Fibroblast of pulmonary artery (primary cell): ENCODE measurements at places on chromosomes 1 and 21.

DNA sequence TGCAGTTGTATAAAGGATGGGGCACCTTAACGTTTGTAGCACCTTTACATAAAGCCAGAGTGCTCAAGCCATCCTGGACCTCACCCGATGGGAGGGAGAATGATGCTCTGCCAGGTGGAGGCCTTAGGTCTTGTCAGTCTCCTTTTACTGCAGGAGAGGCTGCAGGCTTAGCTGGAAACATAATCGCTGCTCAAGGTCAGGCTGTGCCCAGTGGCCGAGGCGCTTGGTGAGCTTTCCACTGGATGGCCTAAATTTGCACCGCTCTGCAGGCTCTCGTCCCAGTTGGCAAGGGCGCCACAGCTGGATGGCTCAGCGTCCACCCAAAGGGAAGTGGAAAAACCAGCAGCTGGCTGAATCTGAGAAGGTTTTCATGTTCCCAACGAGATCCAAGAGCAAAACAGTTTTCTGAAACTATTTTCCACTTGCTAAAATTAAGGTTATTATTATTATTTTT, 438.9 kb downstream of the CAMTA1 start:
- DNase-seq: no peak

DNA sequence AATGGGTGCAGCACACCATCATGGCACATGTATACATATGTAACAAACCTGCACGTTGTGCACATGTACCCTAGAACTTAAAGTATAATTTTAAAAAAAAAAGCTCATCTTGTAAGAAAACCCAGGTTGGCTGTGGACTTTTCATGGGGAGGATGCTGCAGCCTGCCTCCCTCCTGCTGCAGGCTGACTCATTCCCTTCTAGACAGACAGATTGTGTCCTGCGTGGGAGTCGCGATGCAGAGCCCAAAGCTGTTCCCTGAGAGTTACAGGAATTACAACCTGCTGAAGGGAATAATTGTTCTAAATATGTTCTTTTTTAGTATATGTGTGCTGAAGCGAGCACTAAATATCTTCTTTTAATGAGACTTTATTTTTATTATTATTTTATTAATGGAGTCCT, 93.2 kb downstream of the TBX19 start:
- peak; percentile 62 for DNase-seq

GRCh38 chr1:212613440-212614335, 5.1 kb downstream of the ATF3 start:
- DNase-seq: no peak

GRCh38 chr1:96240438-96240837, 481.1 kb upstream of the PTBP2 start:
- DNase-seq: no peak

GRCh38 chr1:68268896-68269483, 36.7 kb upstream of the WLS start:
- DNase-seq: no peak

DNA sequence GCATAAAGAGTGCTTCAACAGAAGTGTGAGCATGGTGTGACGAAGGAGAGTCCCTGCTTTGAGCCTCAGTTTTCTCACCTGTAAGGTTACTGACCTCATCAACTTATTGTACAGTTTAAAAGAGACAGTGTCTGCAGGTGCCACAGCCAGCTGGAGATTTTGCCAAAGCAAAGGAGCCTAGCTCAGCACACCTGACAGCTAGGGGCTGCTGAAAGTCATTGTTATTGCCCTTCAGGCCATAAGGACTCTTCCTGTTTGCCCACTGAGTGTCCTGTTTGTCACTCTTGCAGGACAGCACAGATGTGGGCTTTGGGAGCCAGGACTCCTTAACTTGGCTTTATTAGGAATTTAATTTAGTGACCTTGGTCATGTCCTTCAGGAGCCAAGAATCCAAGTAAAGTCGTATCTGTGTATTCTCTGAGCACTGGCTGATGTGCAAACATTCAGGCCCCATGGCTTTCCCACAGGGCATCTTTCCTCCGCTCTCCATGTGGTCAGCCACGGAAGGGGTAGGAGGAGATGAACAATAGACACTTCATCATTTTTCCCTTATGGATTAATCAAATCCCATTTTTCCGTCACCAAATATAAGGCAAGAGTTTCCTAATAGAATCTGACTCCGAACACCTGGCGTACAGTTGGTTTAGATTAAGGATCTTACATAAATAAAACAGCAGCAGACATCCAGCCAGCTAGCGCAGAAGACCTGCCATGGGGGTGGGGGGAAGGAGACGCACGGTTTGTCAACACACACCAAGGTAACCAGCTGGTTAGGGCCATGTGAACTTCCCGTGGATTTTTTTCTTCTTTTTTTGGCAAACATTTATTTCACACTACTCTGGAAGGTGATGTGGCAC, 43.1 kb upstream of the KANK4 start:
- DNase-seq: no peak

GRCh38 chr1:10280439-10281350, 70.3 kb downstream of the KIF1B start:
- DNase-seq: no peak

DNA sequence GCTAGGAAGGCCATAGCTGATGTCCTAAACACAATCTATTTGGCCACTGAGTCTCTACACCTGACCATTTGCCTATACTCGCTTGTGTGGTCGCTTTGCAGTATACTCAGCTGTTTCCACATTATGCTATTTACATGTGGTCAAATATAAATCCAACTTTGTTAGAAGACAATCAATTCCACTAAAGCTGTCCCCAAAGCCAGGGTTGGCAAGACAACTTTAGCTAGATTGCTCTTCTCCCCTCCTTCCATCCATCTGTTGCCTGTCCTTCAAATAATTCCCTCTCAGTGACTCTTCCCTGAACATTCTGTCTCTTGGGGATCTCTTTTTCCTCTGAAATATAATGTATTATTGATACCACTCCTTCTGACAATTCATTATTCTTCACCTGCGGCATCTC, 30.1 kb downstream of the AVPR1B start:
- no peak for DNase-seq

- DNase-seq: peak; percentile 70
Measured at GRCh38 chr1:150577557-150578271, 1.7 kb downstream of the MCL1 start.

DNA sequence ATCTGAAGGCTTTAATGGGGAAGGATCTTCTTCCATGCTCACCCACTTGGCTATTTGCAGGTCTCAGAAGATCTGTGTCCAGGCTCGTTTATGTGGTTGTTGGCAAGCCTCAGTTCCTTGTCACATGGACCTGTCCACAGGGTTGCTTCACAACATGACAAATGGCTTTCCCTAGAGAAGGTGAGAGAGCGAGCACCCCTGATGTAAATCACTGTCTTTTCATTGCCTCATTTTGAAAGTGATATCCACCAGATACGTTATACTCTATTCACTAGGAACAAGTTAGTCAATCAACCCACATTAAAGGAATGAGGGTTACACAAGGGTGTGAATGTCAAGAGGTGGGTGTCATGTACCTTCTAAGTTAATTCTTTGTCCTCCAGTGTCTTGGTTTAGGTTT, 433.3 kb downstream of the RPS6KC1 start:
- DNase-seq: no peak

DNA sequence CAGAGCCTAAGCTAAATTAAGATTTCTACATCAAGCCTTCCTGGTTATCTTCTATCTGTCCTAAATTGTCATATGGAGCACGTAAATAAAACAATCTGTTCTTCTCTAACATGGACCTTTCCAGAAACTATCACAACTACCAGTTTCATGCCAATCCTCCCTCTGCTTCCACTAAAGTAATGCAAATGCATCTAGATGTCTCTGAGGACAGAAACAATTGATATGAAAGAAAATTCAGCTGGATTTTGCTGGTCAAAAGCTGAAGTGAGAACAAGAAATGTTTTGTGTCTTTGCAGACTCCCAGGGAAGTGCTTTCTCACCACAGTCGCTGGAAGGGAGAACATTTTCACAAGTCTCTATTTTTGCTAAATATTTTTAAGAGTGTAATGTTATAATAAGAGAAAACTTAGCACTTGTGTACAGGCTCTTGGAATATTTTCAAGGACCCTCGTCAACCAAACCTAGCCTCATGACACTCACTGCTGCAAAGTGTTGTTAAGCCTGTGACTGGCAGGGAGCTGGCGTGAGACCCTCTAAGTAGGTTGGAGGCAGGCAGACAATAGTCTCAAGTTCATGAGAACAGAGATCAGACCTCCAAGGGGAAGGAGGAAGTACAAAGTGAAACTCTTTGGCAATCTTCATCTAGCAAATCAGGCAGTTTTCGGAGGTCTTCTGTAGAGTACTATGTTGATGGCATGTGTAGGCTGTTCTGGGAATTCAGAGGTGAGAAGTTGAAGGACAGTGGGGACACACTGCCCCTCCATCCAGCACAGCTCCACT, 38.8 kb downstream of the DNASE2B start:
- no peak for DNase-seq

- DNase-seq: no peak
Measured at GRCh38 chr1:57908147-57908890, 484.5 kb upstream of the DAB1 start.

GRCh38 chr1:209435654-209436566, 147.6 kb upstream of the CAMK1G start:
- DNase-seq: peak; percentile 81

DNA sequence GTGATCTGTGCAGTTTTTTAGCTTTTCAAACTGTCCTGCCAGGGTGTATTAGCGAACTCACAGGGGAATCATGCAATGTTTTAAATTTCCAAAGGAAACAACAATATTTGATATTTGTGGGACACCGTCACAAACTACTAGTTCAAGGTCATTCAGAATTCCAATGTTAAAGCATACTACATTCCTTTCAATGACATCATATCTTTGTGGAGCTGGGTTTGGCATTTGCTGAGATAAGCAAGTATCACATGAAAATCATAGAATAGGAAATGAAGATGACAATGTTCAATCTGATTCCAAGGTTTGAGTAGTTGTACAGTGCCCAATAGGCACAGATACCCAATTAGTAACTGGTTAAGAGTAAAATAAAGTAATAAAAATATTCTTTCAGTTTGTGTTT, 35.6 kb downstream of the NUF2 start:
- DNase-seq: peak; percentile 56

DNA sequence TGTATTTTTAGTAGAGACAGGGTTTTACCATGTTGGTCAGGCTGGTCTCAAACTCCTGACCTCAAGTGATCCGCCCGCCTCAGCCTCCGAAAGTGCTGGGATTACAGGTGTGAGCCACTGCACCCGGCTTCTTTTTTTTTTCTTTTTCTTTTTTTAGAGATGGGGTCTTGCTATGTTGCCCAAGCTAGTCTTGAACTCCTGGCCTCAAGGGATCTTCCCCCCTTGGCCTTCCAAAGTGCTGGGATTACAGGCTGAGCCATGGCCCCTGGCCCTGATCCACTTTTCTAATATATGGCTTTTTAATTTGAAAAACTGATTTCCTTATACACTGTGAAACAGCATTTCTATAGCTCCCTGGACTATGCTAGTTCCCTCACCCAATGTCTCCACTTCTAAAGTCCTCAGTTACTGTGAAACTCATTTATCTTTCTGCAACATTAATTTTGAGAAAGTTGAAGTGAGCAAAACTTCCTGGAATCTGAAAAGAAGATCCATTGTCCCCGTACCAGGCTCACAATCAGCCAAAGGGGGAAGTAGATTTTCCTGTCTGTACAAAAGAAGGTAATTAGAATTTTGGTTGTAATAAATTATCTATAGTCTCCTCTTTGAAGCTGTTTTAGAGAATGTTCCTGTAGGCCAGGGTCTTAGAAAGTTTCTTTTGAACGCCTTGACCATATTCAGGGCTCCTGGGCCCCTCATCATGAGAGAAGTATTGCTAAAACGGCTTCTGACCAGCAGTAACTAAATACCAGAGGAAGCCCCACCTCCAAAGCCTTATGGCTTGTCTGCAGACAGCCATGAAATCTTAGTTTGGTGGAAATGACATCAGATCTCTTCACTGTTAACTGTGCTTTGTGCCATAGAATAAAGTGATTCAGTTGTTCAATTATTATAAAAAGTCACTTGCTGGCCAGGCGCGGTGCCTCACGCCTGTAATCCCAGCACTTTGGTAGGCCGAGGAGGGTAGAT, 34.9 kb downstream of the DEGS1 start:
- DNase-seq: no peak

DNA sequence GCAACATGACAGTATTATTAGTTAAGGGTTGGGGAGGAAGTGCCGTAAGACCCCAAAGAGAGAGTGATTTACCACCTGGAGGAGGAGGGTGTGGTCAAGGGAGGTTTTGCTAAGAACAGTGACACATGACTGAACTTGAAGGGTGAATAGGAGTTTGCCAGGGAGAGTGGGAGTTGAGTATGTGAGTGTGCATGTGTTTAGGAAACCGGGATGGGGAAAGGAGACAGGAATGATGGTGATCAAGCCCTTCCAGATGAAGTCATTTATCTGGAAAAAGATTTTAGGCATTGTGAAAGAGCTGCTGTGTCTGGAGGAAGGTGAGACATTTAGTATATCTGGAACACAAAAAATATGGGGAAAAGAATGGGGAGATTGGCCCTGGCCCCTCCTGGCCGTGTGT, 28.1 kb upstream of the IL10 start:
- DNase-seq: peak; percentile 21

- no peak for DNase-seq
Measured at GRCh38 chr1:42003433-42003832, 84.7 kb upstream of the HIVEP3 start.

DNA sequence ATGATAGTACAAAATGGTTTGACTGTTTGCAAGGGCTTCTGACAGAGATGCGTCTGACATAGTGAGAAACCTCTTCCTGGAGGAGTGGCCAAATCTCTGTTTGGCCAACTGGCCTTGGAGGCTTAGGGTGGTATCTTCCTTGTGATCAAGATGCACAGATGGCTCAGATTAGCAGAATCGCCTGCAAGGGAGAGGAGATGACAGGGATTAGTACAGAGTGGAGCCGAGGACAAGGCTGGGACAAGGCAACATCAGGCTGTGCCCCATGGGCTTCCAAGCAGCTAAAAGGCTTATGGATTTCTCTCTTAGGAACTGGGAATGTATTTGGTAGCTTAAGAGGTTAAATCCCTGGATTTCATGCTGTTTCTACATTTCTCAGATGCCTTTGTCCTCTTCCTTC, 379.1 kb downstream of the SIPA1L2 start:
- DNase-seq: no peak

- DNase-seq: peak; percentile 91
Measured at GRCh38 chr1:198444792-198445191, 95.7 kb downstream of the ATP6V1G3 start.

DNA sequence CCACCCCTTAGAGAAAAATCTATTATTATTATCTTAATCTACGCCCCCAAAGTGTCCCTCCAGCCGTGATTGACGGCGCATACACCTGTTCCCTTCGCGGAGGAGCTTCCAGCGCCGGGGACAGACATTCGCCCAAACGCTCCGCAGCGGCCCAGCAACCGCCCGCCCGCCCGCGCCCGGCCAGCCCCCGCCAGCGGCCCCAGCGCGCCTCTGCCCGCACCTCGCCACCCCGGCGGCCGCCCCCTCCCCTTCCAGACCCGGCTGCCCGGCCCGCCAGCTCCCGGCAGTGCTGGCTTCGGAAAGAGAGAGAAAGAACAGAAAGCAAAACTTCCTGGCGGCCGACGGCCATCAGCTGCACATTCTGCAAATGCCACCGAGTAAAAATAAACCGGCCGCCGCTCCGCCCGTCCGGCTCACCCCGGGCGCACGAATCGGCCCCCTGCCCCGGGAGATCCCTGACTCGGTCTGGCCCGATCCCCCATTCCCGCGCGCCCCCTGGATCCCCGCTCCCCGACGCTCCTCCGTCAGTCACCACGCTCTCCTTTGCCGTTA, 1.6 kb downstream of the CASZ1 start:
- DNase-seq: no peak

GRCh38 chr1:207174913-207175312, 70.9 kb downstream of the C4BPA start:
- no peak for DNase-seq

GRCh38 chr1:48223366-48224240, 1.1 kb downstream of the SLC5A9 start:
- no peak for DNase-seq
